Ureter (tissue), 1 donor: ENCODE measurements at places on chromosomes 4 and X.
A peak's percentile ranks its signal among the peaks of the same experiment; 100 is the strongest.

DNA sequence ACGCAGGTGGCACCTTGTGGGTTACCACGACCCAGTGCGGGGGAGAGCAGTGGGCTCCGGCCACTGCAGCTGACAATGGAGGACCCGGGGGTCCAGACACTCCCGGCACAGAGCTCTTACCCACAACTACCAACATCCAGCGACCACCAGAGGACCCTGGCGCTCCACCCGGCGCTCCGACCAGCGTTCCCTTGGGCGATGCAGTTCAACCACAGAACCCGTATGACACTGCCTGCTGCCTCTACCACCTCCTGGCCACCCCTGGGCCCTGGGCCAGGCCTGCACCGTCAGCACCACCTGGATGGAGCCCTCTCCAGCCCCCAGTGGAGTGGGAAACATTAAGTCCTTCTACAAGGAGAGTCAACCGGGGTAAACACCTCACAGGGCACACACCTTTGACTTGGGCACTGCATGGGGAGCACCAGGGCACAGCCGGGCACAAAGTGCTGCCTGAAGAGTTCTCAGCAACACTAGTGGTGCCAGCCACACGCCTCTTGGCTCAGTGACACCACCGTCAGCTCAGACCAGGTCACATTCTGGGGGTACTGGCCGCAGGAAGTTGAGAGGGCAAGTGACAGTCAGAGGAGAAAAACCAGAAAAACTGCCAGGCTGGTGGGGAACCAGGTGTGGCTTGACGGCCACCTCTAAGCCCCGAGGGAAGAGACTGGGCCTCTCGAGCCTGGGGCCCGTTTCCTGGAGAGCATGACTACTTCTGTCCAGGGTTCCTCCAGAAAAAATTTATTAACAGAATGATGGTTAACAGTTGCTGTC lies 2.6 kb downstream of the CTBP1 start:
- DNase-seq = peak; percentile 45

DNA sequence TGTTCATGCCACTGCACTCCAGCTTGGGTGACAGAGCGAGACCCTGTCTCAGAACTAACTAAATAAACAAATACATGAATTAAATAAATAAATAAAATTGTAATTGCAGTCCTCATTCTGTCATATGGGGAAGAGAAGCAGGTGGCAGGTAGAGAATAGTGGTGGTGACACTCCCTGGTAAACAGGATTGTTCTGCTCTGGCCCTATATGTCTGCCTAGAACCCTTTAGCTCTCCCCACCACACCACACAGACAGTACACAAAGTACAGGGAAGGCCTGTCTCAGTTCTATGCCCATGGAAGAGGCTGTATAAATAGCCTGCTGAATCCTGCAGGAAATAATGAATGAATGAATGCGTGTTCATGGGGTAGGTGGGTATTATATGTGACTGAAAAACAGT lies 117.7 kb downstream of the CEP135 start:
- no peak for DNase-seq

DNA sequence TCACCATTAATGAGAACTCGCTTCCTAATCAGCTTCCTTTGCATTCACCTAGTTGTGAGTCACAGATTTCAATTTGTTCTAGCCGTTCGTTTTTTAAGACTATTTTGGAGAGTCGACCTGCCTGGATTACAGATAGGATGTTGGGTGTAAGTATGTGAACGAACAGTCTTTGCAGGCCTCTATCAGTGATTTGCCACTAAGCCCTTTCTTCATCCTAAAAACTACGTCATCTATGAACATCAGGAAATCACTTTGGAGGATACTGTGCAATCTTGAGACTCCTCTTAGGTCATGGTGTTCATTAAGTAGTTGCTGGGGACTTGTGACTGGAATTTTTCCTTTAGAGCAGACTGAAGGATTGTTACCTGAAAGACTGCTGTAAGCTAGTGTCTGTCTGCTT lies 1.1 kb downstream of the POLA1 start:
- DNase-seq = no peak

- DNase-seq = no peak
Measured at GRCh38 chrX:155899366-155899765, 18.2 kb downstream of the VAMP7 start.

- no peak for DNase-seq
Measured at GRCh38 chrX:40933706-40934425, 151.4 kb upstream of the USP9X start.

- DNase-seq = no peak
Measured at GRCh38 chrX:44071847-44072551, 98.8 kb upstream of the NDP start.

- DNase-seq = no peak
Measured at GRCh38 chrX:56987741-56988140, 7.6 kb downstream of the SPIN3 start.

- DNase-seq = no peak
Measured at GRCh38 chrX:137118536-137118935, 84.7 kb upstream of the GPR101 start.

- DNase-seq = no peak
Measured at GRCh38 chr4:185317880-185318279, 77.8 kb downstream of the LRP2BP start.

DNA sequence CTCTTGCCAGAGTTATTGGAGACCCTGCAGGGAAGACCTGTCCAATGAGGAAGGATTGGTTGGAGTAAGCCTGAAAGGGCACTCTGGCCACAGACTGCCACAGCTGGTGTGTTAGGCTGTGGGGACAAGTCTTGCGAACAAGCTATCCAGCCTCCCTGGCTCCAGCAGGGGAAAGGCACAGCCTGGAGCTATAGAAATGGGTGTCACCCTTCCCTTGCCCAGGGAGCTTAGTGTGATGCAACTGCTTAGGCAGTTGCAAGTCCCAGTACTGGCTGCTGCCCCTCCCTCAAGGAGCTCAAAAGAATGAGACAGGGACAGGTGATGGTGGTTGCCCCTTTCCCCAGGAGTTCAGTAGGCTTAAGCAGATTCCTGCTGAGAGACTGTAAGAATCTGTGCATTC lies 165.7 kb upstream of the CT83 start:
- no peak for DNase-seq

GRCh38 chrX:76453737-76454406 lies 26.4 kb downstream of the MAGEE1 start:
- no peak for DNase-seq

DNA sequence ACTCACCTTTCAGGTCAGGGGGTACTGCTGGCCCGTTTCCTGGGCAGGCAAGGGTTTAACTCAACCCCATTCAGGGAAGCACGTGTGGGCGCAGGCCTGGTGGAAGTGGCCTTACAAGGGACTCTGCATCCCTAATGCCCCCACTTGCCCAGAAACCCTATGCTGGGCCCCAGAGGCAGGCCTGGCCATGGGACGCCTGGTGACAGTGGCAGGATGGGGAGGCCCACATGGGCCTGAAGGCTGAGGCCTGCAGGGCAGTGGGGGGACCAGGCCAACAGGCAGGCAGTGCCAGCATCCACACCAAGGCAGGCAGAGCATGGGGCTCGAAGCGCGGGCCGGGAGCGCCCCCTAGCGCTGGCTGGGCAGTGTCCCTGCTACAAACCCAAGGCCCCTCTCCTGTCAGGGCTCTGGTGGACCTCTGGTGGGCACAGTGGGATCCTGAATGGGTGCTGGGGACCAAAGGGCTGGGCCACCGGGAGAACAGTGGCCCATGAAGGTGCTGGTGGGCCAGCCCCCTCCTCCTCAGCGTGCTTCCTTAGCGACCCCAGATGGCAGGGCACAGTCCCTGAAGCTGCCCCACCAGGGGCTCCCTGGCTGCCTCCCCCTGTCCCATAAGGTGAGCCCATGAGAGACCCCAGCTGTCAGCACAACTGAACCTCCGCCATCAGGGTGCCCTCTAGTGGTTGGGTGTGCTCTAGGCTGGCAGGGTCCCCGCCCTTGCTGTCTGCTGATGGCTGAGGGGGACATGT lies 16.8 kb downstream of the FGFR3 start:
- peak; percentile 74 for DNase-seq

DNA sequence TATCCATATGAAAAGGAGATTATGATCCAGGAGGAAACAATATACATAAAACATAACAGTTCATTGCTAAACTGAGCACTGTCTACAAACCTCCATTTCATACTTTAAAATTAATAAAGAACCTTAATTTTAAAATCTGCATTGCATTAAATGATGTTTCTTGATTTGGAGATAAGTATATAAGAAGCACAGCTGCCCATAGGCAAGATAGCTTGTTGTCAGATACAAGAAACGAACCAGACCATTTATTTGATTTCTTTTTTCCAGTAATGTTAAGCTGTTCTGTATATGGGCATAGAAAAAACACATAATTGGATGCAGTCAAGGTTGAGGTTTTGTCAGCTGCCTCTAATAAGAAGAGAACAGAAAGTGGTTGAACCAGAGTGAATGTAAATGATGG lies 6.4 kb downstream of the GUF1 start:
- no peak for DNase-seq

- no peak for DNase-seq
Measured at GRCh38 chrX:18855919-18856644, 127.8 kb downstream of the PHKA2 start.

GRCh38 chr4:120399826-120400225 lies 333.2 kb upstream of the MAD2L1 start:
- DNase-seq = no peak

GRCh38 chr4:74315376-74315775 lies 7.1 kb downstream of the EPGN start:
- DNase-seq = no peak

GRCh38 chr4:6746721-6747293 lies 30.8 kb downstream of the BLOC1S4 start:
- peak; percentile 70 for DNase-seq

- DNase-seq = no peak
Measured at GRCh38 chrX:70029863-70030262, 19.9 kb downstream of the AWAT2 start.

GRCh38 chr4:99857307-99857706 lies 36.9 kb downstream of the LAMTOR3 start:
- no peak for DNase-seq

GRCh38 chr4:78566834-78567499 lies 15.4 kb downstream of the ANXA3 start:
- DNase-seq = no peak
